Retinal pigment epithelial cell (primary cell): ENCODE measurements at places on chromosomes 12 and 14.
A peak's percentile ranks its signal among the peaks of the same experiment; 100 is the strongest.

DNA sequence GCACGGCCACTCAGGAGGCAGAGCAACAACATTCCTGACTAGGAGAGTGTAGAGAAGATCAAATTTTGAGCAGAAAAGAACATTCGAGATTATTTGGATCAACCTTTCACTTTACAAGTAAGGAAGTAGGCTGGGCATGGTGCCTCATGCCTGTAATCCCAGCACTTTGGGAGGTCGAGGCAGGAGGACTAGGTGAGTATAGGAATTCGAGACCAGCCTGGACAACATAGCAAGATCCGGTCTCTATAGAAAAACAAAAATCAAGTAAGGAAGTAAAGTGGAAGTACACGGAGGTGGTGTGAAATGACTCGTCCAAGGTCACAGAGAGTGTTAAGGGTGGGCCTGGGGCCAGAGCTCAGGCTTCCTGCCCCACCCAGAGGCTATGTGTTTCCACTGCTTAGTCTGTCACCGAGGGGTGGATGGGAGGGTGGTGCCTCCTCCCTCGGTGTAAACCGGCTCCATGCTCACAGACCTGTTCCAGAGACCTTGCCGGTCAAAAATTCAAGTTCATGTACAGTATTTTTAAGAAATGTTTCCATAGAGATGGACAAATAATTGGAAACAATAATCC is 51.9 kb downstream of the MAP1LC3B2 start:
- DNase-seq: no peak

DNA sequence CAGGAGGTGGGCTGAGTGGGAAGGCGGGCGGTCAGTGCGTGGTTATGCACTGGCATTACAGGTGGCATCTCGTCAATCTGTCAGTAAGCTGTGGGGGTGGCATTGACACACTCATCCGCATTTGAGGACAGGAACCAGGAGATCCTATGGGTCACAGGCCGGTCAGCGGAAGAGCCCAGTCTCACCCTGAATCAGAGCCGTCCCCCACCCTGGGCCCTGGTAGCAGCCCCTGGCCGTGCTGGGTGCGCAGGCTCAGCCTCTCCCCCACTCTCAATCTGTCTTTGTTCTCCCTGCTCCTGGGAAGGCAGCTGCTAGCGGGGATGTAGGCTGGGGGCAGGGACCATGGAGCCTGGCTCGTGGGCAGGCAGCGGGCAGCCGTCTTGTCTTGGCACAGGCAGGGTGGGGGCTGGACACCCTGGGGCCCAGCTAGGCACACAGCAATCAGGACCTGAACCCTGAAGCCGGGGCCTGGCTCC is 5.1 kb downstream of the INF2 start:
- DNase-seq: no peak

DNA sequence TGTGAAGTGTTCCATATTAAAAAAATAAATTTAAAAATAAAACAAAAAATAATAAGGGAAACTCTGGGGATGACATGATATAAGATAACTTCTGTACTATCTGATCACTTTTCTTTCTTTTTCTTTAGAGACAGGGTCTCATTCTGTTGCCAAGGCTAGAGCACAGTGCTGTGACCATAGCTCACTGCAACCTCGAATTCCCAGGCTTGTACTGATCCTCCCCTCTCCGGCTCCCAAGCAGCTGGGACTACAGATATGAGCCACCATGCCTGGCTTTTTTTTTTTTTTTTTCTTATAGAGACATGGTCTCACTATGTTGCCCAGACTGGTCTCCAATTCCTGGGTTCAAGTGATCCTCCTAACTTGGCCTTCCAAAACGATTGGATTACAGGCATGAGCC is 10.4 kb upstream of the MIPOL1 start:
- DNase-seq: no peak

- no peak for DNase-seq
Measured at GRCh38 chr12:112270673-112271072, 111.6 kb downstream of the HECTD4 start.

- DNase-seq: no peak
Measured at GRCh38 chr12:75483431-75483830, 2.9 kb downstream of the GLIPR1 start.

GRCh38 chr12:58502226-58502625 is 418.1 kb downstream of the LRIG3 start:
- no peak for DNase-seq

DNA sequence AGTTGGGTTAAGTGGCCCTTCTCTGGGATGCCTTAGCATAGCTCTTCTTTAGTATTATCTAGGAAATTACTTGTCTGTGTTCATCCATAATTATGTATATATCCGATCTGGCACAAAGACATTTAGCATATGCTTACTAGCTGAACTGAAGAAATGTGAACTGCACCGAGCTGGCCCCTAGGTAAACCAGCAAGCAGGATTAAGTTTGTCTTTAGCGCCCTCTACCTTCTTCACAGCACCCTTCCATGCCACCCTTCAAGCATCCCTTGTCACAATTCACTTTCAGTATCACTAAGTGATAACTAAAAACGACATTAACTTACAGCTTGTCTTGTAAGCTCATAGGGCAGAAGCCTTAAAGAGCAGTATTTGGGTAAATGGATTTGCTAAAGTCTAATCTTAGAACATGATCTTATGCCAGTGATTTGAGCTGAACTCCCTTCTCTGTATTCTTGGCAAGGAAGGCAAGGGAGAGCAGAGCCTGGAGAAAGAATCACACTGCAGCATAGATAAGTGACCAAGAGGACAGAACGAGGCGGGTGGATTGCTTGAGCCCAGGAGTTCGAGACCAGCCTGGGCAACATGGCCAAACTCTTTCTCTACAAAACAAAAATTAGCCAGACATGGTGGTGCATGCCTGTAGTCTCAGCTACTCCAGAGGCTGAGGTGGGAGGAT is 2.6 kb upstream of the HAL start:
- DNase-seq: peak; percentile 25

GRCh38 chr12:117522559-117522958 is 161.1 kb upstream of the NOS1 start:
- no peak for DNase-seq

GRCh38 chr12:132510746-132511477 is 21.0 kb downstream of the FBRSL1 start:
- DNase-seq: no peak

GRCh38 chr14:89775151-89775550 is 179.4 kb downstream of the EFCAB11 start:
- no peak for DNase-seq

DNA sequence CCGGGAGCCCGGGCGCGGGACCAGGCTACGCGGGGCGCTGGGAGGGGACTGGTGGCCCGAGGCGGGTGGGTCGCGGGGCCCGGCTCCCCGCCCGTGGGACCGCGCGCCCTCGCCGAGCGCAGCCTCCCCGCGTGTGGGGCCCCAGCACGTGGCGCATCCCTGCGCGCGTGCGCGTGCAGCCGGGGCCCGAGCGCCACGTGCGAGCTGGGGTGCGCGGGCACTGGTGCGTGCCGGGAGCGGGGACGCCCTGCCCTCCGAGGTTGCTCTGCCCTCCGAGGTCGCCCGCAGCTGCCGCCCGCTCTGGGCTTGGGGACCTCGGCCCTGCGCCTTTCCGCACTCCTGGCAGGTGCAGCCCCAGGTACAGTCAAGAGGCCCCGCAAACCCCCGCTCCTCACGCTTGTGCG is 365 bp upstream of the CCDC88C start:
- no peak for DNase-seq

GRCh38 chr14:58716706-58717105 is 78.9 kb downstream of the DACT1 start:
- DNase-seq: no peak

GRCh38 chr12:25195056-25195971 is at the start of the genes DNAI7 and ETFRF1:
DNAI7 (minus strand) TSS chr12:25195160; CDS start chr12:25195078, 82 bp downstream.
ETFRF1 (plus strand) TSS chr12:25195237; CDS start chr12:25203957, 8,720 bp downstream.
- DNase-seq: peak; percentile 80
